ENCODE measurements at places on chromosomes 5 and 9. TPM values are rescaled to one million over a fixed set of nuclear protein-coding genes. Genes with fewer than 3 reads are reported as not detected.

DNA sequence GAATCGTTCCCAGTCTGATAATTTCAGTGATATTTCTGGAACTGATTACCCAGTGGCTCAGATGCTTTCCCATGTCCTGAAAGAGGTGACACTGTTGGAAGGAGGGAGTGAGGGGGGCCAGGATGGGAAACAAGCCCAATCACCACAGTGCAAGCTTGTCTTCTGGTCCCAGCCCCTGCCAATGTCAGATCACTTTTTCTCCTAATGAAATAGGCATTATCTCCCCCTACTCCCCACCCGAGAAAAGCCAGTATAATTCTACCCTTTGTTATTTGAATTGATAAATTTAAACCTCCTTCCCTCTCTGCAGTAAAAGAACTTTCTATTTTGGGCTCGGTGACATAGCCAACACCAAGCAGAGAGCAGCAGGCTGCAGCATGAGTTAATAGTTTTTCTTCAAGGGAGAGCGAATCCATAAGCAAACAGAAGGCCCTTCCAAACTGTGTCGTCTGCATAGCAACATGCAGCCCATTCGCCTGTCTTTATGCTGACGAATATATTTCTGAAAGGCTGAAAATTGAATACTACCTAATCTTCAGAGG is 14.6 kb upstream of the PPP2CA start:
- no peak for DNase-seq

GRCh38 chr9:15156241-15156640 is 150.8 kb downstream of the TTC39B start:
- no peak for DNase-seq

The IRGM gene
- not detected for total RNA-seq

- no peak for DNase-seq
Measured at GRCh38 chr5:1262381-1262780, 32.5 kb downstream of the TERT start.

GRCh38 chr9:86324308-86324707 is 29.9 kb downstream of the TUT7 start:
- no peak for DNase-seq

The TPPP gene
- 15.5 TPM for total RNA-seq
